ENCODE measurements at places on chromosomes 2 and 18.

DNA sequence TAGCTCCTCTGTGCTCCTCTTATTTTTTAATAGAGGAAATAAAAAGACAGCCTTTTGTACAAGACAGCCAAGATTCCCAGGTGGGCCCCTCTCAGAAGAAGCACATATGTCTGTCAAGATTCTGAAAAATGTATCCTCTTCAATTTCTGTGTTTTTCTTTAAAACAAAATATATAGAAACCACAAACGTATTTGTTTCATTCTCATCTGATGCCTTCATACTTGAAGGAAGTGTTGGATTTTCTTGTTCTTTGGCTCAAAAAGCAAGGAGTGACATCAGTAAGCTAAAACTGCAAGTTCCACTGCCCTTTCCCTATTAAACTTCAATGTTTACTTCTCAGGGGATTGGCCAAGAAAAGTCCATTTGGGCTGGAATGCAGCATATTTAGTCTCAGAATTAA, 193.8 kb upstream of the OSR1 start:
- no peaks in the 10 kb centered on the region for H3K4me1 ChIP-seq
- H3K27ac ChIP-seq = no peak overlapping the region
- no peaks in the 10 kb centered on the region for H3K27me3 ChIP-seq
- no peak overlapping the region for H3K4me3 ChIP-seq
- no peak for DNase-seq

GRCh38 chr18:6659963-6660725, 69.4 kb upstream of the ARHGAP28 start:
- DNase-seq = no peak
- H3K4me1 ChIP-seq = no peaks in the 10 kb centered on the region
- H3K36me3 ChIP-seq = no peaks in the 10 kb centered on the region
- H3K27me3 ChIP-seq = no peaks in the 10 kb centered on the region

GRCh38 chr2:47272031-47272864, 117.1 kb upstream of the STPG4 start:
- no peaks in the 10 kb centered on the region for H3K36me3 ChIP-seq
- H3K27me3 ChIP-seq = no peaks in the 10 kb centered on the region
- H3K4me1 ChIP-seq = peaks cover 46% of the 10 kb centered on the region
- DNase-seq = peak; percentile 77
- peak overlapping the region; percentile 76 for H3K27ac ChIP-seq

GRCh38 chr2:184908966-184909365, 310.6 kb downstream of the ZNF804A start:
- H3K36me3 ChIP-seq = no peaks in the 10 kb centered on the region
- no peak for DNase-seq
- no peak overlapping the region for H3K27ac ChIP-seq
- H3K4me3 ChIP-seq = no peak overlapping the region
- H3K4me1 ChIP-seq = no peaks in the 10 kb centered on the region

DNA sequence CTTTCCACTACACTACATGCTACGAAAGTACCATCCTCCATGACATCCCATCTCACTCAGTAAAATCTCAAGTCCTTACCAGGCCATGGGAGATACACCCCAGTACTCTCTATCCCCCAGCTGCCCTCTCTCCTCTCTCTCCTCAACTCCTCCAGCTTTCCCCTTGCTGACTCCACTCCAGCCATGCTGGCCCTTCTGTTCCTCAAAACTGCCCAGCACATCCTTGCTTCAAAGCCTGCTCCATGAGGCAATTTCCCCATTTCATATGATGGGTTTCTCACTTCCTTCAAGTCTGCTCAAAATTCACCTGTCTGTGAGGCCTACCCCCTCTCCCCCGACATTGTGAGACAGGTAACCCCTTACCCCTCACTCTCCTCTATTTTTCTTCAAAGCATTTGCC, 8.6 kb downstream of the CHN1 start:
- no peaks in the 10 kb centered on the region for H3K36me3 ChIP-seq
- no peak overlapping the region for H3K27ac ChIP-seq
- no peaks in the 10 kb centered on the region for H3K27me3 ChIP-seq
- H3K4me3 ChIP-seq = no peak overlapping the region

- no peaks in the 10 kb centered on the region for H3K27me3 ChIP-seq
- peaks cover 16% of the 10 kb centered on the region for H3K36me3 ChIP-seq
- no peak for DNase-seq
- no peaks in the 10 kb centered on the region for H3K4me1 ChIP-seq
Measured at GRCh38 chr2:118105497-118105896, 17.2 kb downstream of the INSIG2 start.

- H3K4me1 ChIP-seq = no peaks in the 10 kb centered on the region
- DNase-seq = no peak
- H3K27ac ChIP-seq = no peak overlapping the region
- peaks cover 56% of the 10 kb centered on the region for H3K36me3 ChIP-seq
Measured at GRCh38 chr2:85649201-85650190, 18.5 kb downstream of the SFTPB start.

DNA sequence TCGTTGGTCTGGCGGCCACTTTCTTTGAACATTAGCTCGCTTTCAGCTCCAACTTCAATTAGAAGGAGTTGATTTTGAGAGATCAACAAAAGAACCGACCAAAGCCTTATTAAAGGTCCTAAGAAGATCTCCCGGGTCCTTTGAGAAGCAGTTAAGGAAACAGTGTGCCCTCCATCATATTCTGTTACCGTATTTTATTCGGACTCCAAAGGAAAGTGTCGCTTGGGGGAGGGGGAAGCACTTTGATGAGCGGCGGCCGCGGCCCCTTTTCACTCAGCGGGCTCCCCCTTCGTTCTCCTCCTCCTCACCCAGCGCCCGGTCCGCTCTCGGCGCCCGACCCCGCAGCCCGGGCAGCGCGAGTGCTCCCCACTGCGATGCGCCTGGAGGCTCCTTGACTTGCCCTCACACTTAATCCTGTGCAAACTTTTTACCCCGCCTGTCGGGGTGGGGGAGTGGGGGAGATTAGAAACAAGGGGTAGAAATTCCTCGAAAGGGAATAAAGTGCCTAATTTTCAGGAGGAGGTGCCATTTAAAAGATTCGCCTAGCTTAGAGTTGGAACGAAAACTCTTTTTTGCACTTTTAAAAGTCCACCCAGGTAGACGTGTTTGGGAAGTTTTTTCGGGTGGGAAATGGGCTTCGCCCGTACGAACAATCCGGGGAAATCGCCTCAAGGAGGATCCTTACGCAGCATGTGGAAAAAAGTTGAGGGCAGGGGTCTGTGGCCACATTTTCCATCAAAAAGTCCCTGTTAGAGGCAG, 1.2 kb upstream of the OTX1 start:
- DNase-seq = no peak
- H3K36me3 ChIP-seq = no peaks in the 10 kb centered on the region
- no peak overlapping the region for H3K4me3 ChIP-seq
- peaks cover 47% of the 10 kb centered on the region for H3K4me1 ChIP-seq
- peaks cover 100% of the 10 kb centered on the region for H3K27me3 ChIP-seq

GRCh38 chr2:40746191-40746590, 294.3 kb upstream of the SLC8A1 start:
- H3K4me3 ChIP-seq = no peak overlapping the region
- no peaks in the 10 kb centered on the region for H3K27me3 ChIP-seq
- DNase-seq = no peak
- H3K4me1 ChIP-seq = no peaks in the 10 kb centered on the region
- H3K36me3 ChIP-seq = no peaks in the 10 kb centered on the region

GRCh38 chr2:59856391-59856790, 697.1 kb downstream of the BCL11A start:
- no peak overlapping the region for H3K4me3 ChIP-seq
- H3K36me3 ChIP-seq = no peaks in the 10 kb centered on the region
- H3K27ac ChIP-seq = no peak overlapping the region

GRCh38 chr2:184938221-184938985, 340.1 kb downstream of the ZNF804A start:
- DNase-seq = no peak
- H3K4me1 ChIP-seq = no peaks in the 10 kb centered on the region
- H3K27ac ChIP-seq = no peak overlapping the region
- no peak overlapping the region for H3K4me3 ChIP-seq

DNA sequence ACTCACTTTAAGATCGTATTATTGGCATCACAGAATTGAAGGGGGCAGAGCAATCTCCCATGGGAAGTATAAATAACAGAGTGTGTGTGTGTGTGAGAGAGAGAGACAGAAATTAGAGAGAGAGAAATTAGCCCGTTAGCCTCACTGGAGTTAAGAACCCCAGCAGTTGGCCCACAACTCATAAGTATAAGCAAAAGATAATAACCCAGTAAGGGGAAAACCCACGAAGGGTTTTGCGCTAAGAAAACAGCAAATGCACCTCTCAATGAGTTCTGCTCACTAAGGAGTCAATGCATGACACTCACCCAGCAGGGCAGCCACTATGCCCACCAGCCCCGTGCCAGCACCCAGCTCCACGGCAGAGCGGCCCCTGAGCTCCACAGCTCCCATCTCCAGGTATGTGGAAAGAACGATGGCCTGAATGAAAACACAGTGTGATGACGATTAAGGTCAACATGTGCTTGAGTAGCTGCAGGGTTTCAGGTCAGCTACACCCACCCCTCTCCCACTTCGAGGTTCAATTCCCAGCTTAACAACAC, 3.6 kb downstream of the METTL21A start:
- peaks cover 5% of the 10 kb centered on the region for H3K36me3 ChIP-seq
- peaks cover 25% of the 10 kb centered on the region for H3K4me1 ChIP-seq
- H3K4me3 ChIP-seq = no peak overlapping the region
- H3K27me3 ChIP-seq = no peaks in the 10 kb centered on the region
- DNase-seq = no peak
- H3K27ac ChIP-seq = no peak overlapping the region

GRCh38 chr2:58127111-58127510, 80.5 kb downstream of the VRK2 start:
- H3K27ac ChIP-seq = no peak overlapping the region
- H3K36me3 ChIP-seq = peaks cover 8% of the 10 kb centered on the region
- no peak overlapping the region for H3K4me3 ChIP-seq
- no peaks in the 10 kb centered on the region for H3K4me1 ChIP-seq
- no peaks in the 10 kb centered on the region for H3K27me3 ChIP-seq

DNA sequence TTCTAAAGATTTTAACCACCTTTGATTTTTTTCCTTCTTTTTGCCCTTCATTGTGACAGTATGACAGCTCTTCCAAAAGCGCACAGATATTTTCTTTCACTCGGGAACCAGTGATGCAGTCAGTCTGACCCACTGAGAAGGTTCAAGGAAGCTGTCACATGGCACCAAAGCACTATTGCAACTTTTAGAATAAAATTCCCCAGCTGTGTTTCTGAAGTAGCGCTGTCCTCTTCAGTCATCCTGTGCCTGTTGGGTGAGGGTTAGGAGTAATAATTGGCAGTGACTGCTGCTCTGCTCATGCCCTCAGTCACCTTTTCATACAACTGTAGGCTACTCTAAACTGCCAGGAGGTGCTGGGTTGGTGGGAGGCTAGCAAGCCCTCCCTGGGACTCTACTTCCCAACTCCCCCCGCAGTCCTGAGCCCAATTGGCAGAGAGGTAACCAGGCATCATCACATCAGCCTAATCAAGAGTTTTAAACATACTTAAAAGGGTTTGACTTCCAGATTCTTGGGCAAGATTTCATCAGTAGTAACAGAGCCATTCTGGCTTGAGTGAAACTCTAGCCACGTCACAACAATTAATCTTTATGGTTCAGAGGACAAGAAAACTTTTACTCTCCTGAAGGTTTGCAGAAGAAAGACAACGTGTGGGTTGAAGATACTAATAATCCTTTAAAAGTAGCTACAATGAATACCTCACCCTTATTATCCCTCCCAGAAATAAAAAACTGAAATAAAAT, 473.3 kb downstream of the FBXO15 start:
- no peaks in the 10 kb centered on the region for H3K36me3 ChIP-seq
- no peak overlapping the region for H3K4me3 ChIP-seq
- no peaks in the 10 kb centered on the region for H3K4me1 ChIP-seq
- DNase-seq = no peak

GRCh38 chr2:43178602-43179542, 47.5 kb downstream of the ZFP36L2 start:
- no peaks in the 10 kb centered on the region for H3K36me3 ChIP-seq
- DNase-seq = peak; percentile 94
- H3K27me3 ChIP-seq = no peaks in the 10 kb centered on the region
- no peak overlapping the region for H3K4me3 ChIP-seq

DNA sequence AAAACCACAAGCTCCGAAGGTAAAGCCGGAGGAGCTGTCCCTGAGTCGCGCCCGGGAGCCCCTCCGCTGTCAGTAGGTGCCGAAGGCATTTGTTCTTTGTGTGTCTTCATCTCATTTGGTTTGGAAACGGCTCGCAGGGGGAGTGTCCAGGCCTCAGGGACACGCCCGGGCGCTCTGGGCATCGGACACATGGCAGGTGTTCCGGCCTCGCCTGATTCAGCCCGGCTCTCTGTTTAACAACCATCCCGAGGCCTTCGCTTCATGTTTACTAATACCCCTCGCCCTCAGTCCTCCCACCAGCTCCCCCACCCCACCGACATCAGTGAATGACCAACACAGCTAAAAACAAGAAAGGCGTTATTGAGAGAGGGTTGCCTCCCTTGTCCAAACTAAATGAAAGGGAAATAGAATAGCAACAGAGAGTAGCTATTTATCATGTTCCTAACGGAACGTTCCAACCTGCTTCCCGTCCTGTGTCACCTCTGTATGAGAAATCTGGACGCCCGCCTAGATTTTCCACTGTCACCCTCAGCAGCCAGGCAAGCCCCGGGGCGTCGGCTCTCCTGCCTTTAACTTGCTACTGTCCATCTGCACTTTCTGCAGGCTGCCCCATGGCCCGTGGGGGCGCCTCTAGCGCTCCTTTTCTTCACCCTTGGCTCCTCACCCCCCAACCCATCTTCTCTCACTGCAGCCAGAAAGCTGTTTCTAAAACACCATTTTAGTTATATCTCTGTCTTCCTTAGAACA, 73.9 kb downstream of the MYCN start:
- H3K4me1 ChIP-seq = no peaks in the 10 kb centered on the region
- no peak overlapping the region for H3K4me3 ChIP-seq
- no peaks in the 10 kb centered on the region for H3K36me3 ChIP-seq
- no peak for DNase-seq

GRCh38 chr2:28311660-28312249, 80.9 kb upstream of the FOSL2 start:
- no peaks in the 10 kb centered on the region for H3K36me3 ChIP-seq
- H3K27ac ChIP-seq = no peak overlapping the region
- no peaks in the 10 kb centered on the region for H3K4me1 ChIP-seq
- H3K27me3 ChIP-seq = no peaks in the 10 kb centered on the region
- no peak for DNase-seq

DNA sequence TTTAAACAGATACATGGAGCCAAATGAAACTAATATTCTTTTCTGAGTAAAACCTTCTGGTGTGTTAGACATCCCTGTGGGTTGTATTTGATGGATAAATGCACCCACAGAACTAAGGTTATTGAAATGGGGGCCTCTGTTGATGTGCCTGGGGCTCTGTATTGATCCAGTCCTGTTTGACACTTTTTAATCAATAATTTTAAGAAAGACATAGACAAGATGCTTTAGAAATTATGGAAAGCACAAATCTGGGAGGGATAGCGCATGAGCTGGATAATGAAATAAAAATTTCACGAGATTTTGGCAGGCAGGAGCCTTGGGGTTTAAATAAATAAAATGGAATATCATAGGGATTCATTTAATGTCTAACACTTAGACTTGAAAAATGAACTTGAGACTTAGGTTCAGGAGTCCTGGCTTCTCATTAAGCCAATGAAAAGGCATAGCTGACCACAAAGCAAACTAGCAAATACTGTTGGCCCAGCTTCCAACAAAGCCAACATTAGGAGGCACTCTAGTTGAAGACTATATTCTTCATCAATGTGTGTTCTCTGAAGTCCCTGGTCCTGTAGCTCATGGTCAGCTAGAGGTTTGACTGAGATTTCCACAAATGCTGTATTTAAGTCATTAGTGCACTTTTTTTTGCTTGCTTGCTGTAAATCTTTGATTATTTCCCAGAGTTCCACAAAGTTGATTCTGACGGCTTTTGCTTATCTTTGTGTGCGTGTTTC, 64.2 kb upstream of the SH3RF3 start:
- no peak for DNase-seq
- H3K36me3 ChIP-seq = no peaks in the 10 kb centered on the region
- no peaks in the 10 kb centered on the region for H3K4me1 ChIP-seq
- H3K4me3 ChIP-seq = no peak overlapping the region
- H3K27me3 ChIP-seq = no peaks in the 10 kb centered on the region
- no peak overlapping the region for H3K27ac ChIP-seq

Measured in sigmoid colon (tissue), 7 donors.